NCI-H1694 (cell line): ENCODE measurements at places on chromosomes 2 and 18.

- no peak for DNase-seq
Observed at GRCh38 chr2:23346029-23346428, 39.0 kb upstream of the KLHL29 start.

DNA sequence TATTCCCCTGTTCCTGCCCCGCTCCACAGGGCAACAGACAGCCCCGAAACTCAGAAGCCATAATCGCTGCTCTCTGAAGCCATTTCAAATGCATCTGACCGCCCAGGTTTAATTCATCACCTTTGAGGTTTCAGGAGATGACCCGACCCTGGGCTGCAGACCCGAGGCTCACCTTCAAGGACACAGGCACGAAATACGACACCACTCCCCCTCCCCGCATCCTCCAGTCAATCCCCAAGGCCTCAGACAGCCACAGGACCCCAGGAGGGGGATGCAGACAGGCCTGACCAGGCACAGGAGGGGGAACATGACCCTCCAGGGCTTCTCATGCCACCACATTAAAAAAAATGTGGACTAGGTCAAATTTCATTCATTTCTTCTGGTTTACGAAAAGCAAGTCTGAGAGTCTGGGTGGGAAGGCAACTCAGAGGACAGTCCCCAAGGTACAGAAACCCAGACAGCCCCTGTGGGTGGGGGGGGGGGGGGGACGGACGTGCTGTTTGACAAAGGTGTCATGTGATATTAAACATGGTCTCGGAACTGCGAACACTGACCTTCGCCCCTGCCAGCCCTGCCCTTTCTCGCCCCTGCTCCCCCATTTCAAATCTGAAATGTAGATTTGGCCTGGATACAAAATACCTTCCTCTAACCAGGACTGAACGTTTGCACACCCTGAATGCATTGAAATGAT lies 142.9 kb downstream of the BCL11A start:
- DNase-seq: no peak

DNA sequence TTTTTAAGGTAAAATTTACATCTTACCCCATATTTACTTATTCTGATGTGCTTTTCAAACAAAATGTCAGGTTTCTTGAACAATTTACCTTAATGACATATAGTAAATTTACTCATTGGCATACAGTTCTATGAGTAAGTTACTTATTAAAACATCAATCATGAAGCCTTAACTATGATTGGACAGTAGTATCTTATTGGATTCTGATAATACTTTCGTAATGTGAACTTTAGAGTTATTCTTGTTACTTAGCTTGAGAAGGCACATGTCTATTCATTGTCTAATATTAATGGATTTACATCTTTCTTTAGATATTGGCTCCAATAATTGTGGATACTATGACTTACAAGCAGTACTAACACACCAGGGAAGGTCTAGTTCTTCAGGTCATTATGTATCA lies 51.7 kb downstream of the USP14 start:
- DNase-seq: no peak

- DNase-seq: no peak
Observed at GRCh38 chr2:31378389-31378788, 36.2 kb downstream of the XDH start.

GRCh38 chr2:110101901-110102803 lies 13.5 kb downstream of the MALL start:
- DNase-seq: no peak

- DNase-seq: peak; percentile 19
Observed at GRCh38 chr2:130851624-130852382, 15.1 kb downstream of the ARHGEF4 start.

DNA sequence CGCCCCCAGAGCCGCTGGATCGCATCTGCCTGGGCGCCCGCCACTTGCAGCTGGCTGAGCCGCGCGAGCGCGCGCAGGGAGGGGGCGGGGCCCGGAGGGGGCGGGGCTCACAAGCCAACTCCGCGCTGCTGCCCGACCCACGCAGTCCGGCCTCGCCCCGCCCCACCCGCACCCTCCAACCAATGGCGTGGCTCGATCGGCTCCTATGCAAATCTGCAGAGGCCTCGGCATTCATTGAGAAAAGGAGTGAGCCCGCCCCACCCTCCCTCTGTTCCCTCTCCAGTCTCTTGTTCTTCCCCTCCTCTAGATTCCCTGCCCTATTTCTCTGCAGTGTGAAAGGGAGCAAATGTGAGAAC lies at the start of gene ALK:
Gene ALK (minus strand): TSS at position 27 of the 356 bp plus-strand sequence. CDS start 927 bp downstream, outside the sequence.
- DNase-seq: peak; percentile 91

- DNase-seq: no peak
Observed at GRCh38 chr18:28041366-28041765, 135.6 kb downstream of the CDH2 start.

DNA sequence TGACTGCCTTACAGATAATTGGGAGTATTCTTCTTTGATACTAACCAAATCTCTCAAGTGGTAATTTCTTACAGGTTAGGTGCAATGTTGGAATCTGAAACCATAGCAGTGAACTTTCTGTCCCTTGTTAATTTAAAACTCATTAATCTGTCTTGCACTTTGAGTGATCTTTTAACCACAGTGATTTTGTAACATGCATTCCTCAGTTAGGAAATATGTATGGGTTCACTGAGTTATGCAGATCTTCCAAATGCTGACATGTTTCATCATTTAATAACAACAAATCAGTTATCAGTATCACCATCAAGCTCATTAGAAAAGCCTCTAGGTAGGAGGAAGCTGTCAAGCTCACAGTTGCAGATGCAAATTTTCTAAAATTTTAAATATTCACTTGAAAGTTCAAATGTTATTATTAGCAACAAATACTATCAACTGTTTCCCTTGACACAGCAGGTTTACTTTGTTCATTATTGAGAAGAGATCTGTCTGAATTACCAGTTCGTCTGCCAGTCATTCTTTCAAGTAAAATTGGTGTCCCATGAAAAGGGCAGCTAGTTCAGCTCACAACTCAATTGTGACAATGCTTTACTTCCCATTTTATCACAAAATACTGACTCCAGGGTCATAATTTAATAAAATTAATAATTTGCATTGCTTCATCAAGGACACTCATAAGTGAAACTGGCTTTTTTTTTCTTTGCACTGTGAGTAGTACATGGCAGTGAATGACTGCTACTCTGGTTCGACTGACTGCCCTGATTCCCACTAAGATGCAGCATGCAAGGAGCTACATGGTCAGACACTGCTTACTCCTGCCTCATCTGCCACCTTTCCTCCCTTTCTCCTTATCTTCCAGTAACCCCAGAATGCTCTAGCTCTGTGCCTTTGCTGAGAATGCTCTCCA lies 31.6 kb downstream of the SUCLG1 start:
- DNase-seq: no peak

DNA sequence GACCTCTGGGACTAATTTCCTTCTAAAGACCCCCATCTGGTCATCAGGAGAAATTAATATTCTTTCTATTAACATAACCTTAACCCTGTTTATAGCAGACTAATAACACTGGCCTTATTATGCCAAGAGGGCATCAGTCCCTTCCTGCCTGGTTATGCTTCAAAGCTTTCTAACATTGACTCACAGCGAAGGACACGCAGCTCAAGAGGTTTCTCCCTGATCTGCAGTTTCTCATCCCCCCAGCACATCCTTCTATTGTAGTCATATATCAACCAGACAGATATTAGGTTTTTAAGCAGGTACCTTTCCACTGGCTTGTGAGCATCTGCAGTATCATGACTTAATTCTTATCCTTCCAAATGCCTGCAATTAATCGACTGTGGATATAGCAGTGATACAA lies 100.0 kb upstream of the CXCR4 start:
- no peak for DNase-seq
